HCT116 (cell line): ENCODE measurements at places on chromosomes 5 and 9.

DNA sequence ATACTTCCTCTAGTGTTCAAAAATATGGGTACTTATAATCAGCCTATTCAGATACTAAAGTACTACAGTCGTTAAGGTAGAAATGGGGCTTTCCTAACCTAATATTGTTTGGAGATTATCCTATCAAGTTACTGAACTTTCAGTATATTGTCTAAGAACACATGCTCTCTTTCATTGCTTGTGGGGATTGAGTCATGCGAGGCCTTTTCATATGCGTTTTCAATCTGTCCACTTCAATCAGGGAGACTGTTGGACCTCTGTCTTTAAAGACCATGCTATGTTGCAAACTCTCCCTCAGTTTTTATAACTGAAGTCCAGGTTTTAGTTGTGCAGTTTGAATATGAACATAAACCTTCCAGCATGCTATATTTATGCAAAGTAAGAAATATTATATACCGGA is 15.0 kb downstream of the PRR16 start:
- DNase-seq = no peak

- no peak for DNase-seq
Measured at GRCh38 chr9:135785013-135785575, 83.1 kb downstream of the KCNT1 start.

DNA sequence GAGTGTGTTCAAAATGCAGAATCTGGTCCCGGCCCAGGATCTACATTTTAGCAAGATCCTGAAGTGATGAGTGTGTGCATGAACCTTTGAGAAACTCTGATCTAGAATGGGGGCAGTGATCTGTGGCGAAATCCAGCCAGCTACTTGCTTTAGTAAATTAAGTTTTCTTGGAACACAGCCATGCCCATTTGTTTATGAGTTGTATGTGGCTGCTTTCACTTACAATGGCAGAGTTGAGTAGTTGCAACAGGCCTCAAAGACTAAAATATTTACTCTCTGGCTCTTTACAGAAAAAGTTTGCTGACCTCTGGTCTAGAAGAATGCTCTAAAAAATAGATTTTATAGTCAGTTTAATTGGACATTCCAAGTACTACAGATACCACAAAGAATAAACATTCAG is 588.3 kb downstream of the BNC2 start:
- no peak for DNase-seq

GRCh38 chr5:11386398-11386797 is 517.8 kb downstream of the CTNND2 start:
- DNase-seq = no peak

DNA sequence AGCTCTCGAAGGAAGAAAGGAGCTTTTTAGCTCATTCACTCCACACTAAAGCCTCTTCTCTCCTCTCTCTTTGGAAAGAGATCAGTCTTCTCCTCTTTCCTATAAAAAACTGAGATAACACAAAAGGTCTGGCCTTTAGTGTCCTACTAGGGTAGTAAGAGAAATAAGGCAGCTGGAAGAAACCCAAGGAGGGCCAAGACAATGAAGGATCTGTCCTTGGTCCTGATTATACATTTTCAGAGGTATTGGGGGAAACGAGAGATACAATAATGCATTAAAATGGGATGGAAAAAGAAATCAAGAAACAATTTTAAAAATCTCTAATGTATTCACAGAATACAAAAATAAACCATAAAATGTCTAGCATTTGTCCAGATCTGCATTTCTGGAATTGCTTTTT is 184.0 kb downstream of the SLF1 start:
- DNase-seq = no peak

DNA sequence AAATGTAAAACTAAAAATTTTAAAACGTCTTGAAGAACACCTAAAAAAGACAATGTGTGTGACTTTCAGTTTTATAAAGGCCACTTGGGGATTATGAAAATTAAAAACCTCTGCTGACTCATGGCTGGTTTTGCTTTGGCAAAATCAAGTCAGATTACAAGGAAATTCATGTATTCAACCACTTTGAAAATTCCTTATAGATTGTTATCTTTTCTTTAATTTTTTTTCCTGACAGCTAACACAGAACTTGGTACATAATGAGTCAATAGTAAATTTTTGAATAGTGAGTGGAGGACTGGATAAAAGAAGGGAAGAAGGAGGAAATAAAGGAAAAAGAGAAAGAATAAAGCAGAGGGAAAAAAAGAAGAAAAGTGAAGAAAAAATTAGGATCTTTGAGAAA is 1774.7 kb upstream of the ACO1 start:
- DNase-seq = no peak

- no peak for DNase-seq
Measured at GRCh38 chr5:172496671-172497371, 42.5 kb upstream of the SH3PXD2B start.

DNA sequence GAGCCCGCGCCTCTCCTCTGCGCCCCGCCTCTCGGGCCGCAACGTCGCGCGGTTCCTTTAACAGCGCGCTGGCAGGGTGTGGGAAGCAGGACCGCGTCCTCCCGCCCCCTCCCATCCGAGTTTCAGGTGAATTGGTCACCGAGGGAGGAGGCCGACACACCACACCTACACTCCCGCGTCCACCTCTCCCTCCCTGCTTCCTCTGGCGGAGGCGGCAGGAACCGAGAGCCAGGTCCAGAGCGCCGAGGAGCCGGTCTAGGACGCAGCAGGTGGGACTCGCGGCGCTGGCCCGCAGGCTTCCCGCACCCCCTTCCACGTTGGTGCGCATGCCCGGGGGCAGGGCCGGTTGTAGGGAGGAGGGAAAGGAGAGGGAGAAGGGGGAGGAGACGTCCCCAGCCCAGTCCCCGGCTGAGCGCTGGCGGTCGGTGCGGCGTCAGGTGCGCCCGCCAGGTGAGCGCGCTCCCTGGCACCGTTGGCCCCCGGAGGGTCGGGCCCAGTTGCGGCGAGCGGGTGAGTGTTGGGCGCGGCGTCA is at the start of gene OCLN:
OCLN (plus strand) TSS at position 400 of the 532 bp plus-strand sequence. CDS start 11,455 bp downstream, outside the sequence.
- peak; percentile 81 for DNase-seq

DNA sequence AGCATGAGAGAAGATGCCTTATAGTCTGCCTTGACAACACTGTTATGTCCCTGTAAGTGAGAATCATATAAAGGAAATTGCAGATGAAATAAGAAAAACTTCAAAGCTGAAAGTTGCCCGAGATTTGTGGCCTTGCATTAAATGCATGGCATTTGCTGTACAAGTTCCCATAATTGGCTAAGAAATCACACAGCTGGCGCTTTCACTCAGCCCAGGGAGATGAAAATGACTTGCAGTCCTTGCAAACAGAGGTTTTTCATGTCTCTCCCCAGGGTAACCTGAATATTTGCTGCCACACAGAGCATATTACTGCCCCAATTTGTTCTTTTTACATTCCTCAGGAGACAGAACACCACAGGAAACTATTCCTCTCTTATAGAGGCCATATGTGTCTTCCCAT is 174.8 kb downstream of the FAM114A2 start:
- no peak for DNase-seq

GRCh38 chr9:91896513-91897121 is 53.4 kb downstream of the ROR2 start:
- DNase-seq = no peak

DNA sequence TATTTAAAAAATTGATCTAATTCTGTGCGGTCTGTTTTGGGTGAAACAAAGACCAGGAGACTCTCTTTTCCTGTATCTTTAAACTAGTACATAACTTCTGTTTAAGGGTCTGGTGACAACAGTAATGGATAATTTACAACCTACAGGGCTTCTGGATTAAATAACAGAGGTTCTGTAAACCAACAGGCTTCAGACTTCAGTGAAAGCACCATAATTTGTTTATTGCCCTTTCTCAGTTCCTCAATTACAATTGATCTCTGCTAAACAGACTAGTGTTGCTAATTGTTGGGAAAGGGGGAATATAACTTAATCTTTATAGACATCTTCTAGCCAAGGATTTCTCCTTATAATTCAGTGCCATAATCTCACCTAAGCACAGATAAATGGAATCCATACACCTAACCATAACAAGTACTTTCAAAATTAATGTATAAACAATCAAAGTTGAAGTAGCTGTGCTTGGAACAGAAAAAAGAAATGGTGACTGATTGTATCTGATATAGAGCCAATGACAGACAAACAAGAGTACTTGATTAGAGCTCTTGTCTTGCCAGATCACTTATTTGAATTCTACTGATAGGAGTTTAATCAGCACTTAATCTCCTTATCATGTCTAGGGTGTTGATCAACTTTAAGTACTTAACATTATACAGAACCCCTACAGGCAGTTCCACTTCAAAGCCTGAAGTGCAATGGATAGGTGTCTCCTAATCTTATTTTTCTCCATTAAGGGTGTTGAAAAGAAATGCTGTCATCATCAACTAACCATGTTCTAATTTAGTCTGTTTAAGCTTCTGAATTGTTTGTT is 536.0 kb downstream of the NR2F1-AS1 start:
- no peak for DNase-seq

DNA sequence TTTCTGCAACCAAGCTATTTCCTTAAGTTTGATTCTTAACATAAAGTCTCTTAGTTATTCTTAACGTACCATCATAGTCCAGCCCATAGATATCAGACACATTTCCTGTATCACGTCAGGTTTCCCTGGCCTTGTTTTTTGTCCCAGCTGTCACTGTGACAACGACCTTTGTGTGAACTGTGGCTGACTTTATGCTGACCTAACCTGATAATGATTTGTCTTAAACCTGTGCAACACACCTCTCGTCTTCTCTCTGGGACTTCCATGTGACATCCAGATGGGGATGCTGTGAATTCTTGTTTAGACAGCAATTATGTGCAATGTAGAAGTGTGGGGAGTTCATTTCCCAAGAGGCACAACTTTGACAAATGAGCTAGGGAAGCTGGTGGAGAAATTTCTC is 662.8 kb downstream of the PTPRD start:
- DNase-seq = no peak

DNA sequence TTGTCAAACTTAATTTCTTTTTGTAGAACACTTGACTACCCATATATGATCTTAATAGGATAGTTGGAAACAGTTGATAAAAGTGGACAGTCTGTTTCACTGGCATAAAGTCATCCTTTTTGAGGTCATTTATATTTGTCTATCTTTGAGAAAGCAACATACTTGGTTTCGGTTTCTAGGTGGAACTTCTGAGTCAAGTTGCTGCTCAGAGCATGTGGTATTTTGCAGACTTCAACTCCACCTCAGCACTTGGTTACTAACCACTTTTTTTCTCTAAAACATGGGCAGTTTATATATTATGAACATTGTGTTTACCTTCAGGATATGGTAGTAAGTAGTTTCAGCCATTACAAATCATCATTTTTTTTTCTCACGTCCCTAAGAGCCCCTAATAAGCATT is 1749.0 kb upstream of the C9orf72 start:
- no peak for DNase-seq

GRCh38 chr5:74294231-74294705 is 346.3 kb downstream of the ENC1 start:
- no peak for DNase-seq

GRCh38 chr5:16271851-16272250 is 92.3 kb upstream of the MARCHF11 start:
- no peak for DNase-seq

DNA sequence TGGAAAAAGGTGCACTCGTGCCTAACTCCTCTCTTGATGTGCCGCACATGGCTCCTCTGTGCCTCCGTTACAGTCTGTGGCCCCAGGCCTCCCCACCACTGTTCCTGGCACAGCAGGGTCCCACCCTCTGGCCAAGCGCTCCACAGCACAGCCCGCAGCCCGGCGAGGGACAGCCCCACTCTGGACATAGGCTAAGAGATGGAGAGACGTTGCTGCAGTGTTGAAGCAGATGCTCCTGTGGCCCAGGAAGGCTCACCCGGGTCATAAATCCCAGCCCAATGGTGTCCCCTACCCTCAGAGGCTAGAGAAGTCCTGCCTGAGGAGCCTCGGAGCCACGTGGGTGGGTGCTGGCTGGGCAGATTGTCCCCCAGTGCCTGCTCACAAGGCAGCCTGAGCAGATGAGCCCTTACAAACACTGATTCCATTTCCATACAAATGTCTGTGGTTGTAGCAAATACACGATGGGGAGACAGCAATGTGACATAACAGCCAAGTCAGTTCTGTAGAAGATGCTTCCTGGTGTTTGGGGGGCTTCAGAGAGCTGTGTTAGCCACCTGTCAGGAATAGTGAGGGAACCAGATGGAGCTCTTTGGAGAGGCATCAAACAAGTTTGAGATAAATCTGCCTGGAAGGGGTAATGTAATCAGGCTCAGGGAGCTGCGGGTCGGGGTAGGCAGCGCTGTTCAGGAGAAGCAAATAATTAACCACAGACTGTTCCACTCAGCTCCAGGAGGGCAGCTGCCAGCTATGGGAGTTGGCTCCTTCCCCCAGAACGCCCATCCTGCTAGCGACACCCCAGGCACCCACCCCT is 41.7 kb downstream of the C5orf15 start:
- no peak for DNase-seq

DNA sequence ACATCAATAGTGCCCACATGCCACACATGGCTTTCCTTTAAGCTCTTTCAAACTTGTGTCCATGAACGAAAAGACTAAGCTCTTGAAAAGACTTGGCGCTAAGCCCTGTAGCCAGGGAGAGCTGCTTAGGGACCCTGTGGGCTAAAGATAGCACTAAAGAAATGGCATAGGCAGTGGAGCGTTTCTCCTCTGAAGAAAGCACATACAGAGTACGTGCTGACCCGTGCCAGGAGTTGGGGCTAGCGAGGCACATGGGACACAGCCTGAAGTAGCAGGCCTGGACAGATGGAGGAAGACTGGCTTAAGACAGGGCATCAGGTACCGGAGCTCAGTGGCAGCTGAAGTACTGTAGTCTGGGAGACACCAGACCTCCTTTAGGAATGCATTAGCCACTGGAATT is 39.7 kb downstream of the ADGRV1 start:
- no peak for DNase-seq

DNA sequence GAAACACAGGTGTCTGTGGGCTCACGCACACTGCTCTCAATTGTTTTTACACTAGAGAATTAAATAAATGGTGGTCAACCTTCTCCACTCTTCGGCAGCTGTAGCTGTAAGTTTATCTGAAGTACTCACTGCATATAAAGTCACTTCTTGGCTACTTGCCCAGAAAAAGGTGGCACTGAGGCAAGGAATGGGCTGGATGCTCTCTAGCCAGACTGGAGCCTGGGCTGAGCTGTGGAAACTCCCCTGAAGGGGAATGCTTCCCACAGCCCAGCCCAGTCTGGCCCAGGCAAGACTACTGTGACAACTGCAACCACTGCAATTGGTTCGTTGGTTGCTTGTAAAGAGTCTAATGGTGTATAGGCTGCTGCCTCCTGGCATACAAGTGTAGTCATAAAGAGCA is 4.5 kb downstream of the LEAP2 start:
- DNase-seq = no peak

- no peak for DNase-seq
Measured at GRCh38 chr5:474840-475661, 32.1 kb downstream of the EXOC3 start.
